Foreskin melanocyte (primary cell): ENCODE measurements at places on chromosomes 1 and 21.

- DNase-seq: no peak
Observed at GRCh38 chr1:18411820-18412641, 68.7 kb upstream of the KLHDC7A start.

GRCh38 chr1:82152356-82153271, 351.9 kb downstream of the ADGRL2 start:
- DNase-seq: peak; percentile 83

DNA sequence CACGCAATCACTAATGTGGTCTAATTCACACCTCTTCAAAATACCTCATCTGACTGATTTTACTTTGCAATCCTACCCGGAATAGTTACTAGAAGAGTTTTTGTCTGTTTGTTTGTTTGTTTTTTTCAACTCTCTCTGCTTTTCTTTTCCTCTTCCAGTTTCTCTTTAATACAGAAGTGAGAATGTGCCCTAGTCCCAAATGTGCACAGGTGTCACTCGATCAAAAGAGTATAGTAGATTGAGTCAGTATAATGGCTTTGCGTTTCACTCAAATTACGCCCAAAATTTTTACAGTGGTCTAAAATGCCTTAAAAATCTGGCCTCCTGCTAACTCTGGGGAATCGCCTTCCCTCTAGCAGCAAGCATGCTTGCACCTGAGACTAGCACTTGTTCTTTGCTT, 1536.8 kb downstream of the KCNT2 start:
- DNase-seq: no peak

DNA sequence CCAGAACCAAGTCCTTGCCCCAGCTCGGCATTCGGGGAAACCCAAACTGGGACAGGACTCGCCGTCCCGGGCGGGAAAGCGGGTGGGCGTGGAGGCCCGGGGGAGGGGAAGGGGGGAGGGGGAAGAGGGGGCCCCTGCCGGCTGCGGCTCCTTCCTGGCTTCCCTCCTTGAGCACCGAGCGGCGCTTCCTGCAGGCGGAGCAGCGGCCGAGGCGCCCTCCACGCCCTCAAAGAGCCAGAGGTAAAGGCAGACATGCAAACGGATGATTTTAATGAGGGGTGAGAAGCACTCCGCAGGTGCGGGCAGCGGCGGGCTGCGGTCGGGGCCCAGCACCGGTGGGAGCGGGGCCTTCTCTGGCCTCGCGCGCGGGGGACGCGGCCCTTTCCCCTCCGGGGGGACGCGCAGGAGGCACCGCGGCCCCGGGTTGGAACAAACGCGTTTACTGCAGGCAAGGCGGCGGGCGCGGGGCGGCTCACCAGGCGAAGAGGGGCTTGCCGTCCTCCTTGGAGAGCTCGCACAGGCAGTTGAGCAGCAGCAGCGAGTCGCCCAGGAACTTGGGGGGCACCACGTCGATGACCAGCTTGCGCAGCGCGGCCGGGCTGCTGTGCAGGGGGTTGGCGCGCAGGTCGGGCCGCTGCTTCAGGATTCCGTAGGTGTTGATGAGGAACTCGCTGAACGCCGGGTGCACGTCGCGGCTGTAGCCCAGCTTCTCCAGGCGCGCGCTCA, 5.7 kb upstream of the FTCD start:
- no peak for DNase-seq

DNA sequence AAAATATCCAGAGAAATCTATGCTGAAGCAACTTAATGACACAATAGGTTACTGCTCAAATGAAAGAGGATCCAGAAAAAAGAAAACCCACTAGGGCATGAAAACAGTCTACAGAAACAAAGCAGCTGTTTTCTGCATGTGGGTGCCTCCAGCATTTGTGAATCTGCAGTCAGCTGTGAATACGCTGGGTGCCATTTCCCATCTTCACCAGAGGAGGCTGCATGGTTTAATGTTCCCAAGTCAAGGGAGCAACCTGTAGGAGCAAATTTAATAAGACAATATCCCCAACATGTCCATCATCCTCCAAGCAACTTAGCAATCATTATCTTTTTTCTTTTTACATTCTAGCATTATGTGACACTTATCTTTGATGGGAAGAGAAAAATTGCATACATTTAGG, 396.6 kb downstream of the BRINP2 start:
- DNase-seq: peak; percentile 2

- no peak for DNase-seq
Observed at GRCh38 chr1:21268281-21269239, 21.7 kb downstream of the ECE1 start.

- DNase-seq: no peak
Observed at GRCh38 chr1:241957692-241958494, at the start of gene BECN2. Gene BECN2 (plus strand): TSS chr1:241957767. CDS start chr1:241957767, 0 bp downstream.

DNA sequence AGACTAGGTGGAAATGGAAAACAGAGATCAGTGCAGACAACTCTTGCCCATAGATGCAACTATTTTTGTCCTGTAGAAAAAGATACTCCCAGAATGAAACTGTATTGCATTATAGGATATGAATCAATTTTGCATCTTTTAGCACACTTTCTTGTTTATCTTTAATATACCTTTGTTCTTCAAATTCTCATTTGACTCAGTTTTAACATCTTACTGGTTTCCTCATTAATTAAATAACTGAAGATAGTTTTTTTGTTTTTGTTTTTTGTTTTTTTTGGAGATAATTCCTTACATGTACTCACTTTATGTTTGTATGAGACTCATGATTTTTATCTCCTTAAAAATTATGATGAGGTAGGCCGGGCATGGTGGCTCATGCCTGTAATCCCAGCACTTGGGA, 10.9 kb upstream of the CAMTA1 start:
- no peak for DNase-seq

GRCh38 chr1:235015291-235015985, 113.2 kb downstream of the TOMM20 start:
- no peak for DNase-seq

DNA sequence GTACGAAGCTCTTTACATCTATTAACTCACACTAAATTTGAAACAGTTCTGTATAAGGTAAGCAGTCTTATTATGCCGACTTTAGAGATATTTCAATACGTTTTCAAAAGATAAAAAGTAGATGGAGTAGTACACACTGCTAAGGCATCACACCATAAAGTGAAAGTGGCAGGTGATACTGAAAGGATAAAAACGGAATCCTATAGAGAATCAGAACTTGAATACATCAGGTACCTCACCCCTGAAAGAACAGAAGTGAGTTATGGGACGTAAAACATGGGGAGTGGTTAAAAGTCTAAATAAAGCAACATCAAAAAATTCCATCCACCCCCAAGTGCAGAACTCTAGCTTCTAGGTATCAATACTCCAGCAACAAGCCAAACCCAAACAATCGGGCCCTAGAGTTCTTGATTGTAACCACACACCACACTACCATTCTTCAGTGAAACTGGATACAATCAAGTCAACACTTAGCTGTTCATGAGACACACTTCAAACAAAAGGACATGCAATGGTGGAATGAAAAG, 142.6 kb downstream of the SMYD3 start:
- DNase-seq: no peak

DNA sequence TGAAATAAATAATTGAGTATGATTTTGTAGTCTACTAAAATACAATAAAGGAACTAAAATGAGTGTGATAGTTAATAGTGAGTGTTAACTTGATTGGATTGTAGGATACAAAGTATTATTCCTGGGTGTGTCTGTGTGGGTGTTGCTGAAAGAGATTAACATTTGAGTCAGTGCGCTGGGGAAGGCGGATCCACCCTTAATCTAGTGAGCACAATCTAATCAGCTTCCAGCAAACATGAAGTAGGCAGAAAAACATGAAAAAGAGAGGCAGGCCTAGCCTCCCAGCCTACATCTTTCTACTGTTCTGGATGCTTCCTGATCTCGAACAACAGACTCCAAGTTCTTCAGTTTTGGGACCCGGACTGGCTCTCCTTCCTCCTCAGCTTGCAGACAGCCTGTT, 1716.6 kb downstream of the MRPL39 start:
- no peak for DNase-seq

GRCh38 chr1:114350731-114351445, 160.1 kb downstream of the TRIM33 start:
- DNase-seq: no peak

DNA sequence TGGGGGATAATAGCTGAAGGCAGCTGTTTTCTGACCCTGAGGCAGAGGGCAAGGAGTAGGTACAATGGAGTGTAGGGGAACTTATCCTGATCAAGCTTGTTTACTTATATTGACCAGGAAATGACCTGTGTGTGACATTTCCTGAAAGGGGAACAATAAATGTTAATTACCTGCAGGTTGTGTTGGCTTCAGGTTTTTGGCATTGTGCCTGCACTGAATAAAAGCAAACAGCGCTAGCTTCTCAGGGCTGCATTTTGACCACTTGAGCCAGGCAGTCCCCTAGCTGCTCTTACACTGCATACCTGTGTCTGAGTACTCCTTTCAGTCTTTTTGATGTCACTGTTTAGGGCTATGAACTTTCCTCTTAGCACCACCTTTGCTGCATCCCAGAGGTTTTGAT, 40.6 kb downstream of the DRAM2 start:
- DNase-seq: no peak

- no peak for DNase-seq
Observed at GRCh38 chr21:41523175-41523574, 15.2 kb upstream of the TMPRSS2 start.

- DNase-seq: no peak
Observed at GRCh38 chr1:157517016-157517415, 35.3 kb downstream of the FCRL5 start.

GRCh38 chr1:204984499-204984898, 58.5 kb upstream of the CNTN2 start:
- no peak for DNase-seq

- DNase-seq: peak; percentile 16
Observed at GRCh38 chr21:16514316-16514715, 784.5 kb downstream of the USP25 start.

DNA sequence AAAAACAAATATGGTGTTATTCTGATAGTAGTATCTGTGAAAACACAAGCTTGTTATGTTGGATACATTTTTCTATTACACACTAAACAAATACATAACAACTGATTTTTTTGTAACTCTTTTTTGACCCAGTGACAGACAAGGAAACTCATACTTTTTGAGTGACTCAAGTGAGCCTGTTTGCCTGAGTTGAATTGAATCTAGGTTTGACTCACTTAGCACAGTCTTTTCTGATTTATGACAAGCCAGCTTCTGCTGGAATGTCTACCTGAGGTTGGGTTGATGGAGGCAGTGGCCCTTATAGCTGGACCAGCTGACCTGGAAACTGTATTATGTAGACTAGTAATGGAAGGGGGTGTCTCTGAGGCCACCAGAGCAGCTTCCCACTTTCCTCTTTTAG, 4.2 kb upstream of the CLCA4 start:
- DNase-seq: no peak

DNA sequence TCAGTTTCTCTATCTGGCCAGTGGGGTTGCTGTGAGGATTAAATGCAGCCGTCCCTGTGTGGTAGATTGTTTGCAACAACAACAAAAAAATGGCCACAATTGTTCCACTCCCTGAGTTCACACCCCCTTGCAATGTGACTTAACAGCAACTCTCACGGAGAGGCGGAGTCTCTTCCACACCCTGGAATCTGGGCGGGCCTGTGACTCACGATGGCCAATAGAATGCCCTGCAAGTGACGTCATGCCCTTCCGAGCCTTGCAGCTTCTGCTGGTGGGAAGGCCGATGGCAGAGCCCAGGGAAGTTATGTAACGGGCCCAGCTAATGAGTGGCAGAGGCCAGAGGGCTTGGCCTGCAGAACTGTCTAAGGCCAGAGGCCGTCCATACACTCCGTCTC, 87.9 kb downstream of the RIPK4 start:
- peak; percentile 82 for DNase-seq
